ENCODE measurements at places on chromosomes 7 and 10. TPM values are rescaled to one million over a fixed set of nuclear protein-coding genes. Genes with fewer than 3 reads are reported as not detected.

Gene TUBGCP2
- 107 TPM for total RNA-seq

GRCh38 chr7:84454174-84454959, 259.8 kb upstream of the SEMA3A start:
- no peaks in the 10 kb centered on the region for H3K27me3 ChIP-seq
- H3K36me3 ChIP-seq, result no peaks in the 10 kb centered on the region
- no peaks in the 10 kb centered on the region for H3K4me1 ChIP-seq

DNA sequence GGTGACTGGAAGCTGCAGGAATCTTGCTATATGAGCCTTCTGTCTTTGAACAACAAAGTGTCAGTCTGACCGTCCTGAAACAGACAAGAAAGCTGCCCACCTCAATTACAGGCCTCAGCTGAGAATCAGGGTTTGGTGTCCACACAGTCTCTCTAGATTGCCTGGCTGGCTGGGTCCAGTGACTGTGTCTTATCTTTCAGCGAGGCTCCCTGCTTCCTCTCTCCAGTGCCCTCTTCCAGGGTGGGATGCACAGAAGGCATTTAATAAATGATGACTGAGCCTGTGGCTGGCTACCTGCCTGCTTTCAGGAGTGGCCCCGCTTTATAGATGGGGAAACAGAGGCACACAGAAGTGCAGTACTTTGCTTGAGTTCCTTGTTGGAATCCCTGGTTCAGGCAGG, 27.4 kb downstream of the FGF8 start:
- no peak for DNase-seq
- H3K27ac ChIP-seq, result no peak overlapping the region
- H3K4me3 ChIP-seq, result no peak overlapping the region
- no peaks in the 10 kb centered on the region for H3K36me3 ChIP-seq
- no peaks in the 10 kb centered on the region for H3K4me1 ChIP-seq

DNA sequence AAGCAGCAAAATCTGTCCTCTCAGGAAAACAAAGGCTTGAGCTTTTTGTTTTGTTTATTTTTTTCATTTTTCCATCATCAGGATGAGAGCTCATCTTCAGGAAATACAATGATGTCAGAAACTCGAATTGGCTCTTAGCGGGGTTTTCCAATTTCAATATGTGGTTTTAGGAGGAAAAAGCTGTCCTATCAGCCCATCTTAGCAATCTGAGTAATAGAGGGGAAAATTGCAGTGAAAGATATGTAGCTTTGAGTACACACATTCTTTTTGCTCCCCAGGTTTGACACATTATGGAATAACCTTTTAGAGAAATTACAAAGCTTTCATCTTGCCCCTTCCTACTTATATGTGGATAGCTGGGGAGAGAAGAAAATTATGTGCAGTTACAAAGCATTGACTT, 113.6 kb upstream of the MYO3A start:
- H3K4me3 ChIP-seq, result no peak overlapping the region
- DNase-seq, result no peak
- no peaks in the 10 kb centered on the region for H3K4me1 ChIP-seq
- H3K27me3 ChIP-seq, result no peaks in the 10 kb centered on the region
- no peaks in the 10 kb centered on the region for H3K36me3 ChIP-seq

- no peak overlapping the region for H3K4me3 ChIP-seq
- H3K36me3 ChIP-seq, result no peaks in the 10 kb centered on the region
- no peak for DNase-seq
- no peaks in the 10 kb centered on the region for H3K27me3 ChIP-seq
- no peak overlapping the region for H3K27ac ChIP-seq
Measured at GRCh38 chr10:98555021-98555619, 108.4 kb upstream of the HPS1 start.

DNA sequence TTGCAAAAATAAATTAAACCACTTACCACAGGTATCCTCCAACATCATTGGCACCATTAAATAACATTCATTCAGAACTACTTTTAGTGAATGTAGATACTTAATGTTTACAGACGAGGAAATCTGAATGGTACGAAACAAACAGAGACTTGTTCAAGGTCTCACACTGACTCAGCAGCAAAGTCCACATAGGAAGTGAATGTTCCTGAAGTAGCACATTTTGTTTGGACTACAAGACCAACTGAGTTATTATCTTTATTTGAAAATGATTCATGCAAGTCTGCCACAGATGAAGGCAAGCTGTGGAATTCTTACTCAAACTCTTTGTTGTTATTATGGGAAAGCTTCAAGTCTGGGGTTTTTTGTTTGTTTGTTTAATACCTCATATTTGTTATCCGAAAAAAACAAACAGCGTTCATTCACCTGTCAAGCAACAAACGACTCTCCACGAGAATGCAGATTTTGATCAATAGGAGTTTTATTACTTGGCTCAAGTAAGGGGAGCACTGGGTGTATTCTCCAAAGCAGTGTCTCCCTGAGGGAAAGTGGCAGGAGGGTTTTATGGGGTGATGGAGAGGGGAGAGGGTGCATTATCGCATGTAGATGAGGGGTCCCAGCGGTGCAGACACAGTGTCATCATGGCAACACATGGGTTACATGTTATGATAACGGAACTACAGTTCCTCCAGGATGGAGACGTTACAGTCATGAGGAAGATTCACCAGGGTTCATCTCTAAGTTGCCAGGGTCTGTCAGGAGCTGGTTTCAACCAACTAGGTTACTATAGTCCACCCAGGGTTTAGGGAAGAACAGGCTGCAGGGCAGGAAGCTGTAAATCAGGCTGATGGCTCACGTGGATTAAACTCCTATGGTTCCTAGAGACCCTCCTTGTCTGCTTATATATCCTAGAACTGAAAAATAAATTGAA, 147.7 kb upstream of the AKR1E2 start:
- no peak overlapping the region for H3K4me3 ChIP-seq
- peaks cover 18% of the 10 kb centered on the region for H3K4me1 ChIP-seq
- peak overlapping the region; percentile 80 for H3K27ac ChIP-seq
